HTR-8/SVneo (cell line): ENCODE measurements at places on chromosomes 5 and 9.

DNA sequence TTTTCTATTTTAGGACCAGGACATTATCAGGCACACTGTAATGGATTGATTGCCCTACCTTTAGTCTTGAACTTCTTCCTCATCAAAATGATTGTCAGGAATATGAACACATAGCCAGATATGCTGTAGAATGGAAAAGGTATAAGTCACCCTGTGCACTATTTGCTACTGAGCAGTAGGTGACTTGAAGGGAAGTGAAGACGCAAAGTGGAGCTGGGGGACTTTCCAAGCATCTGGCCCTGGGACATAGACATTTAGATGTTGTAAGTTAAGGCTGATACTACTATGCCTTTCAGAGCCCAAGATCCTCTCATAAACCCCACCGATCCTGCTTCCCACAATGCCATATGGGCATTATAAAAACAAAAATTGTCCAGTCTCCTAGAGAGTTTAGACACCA is 174.5 kb downstream of the DOCK8 start:
- DNase-seq: no peak

- DNase-seq: peak; percentile 24
Observed at GRCh38 chr5:118984602-118985001, 3.7 kb downstream of the DTWD2 start.

DNA sequence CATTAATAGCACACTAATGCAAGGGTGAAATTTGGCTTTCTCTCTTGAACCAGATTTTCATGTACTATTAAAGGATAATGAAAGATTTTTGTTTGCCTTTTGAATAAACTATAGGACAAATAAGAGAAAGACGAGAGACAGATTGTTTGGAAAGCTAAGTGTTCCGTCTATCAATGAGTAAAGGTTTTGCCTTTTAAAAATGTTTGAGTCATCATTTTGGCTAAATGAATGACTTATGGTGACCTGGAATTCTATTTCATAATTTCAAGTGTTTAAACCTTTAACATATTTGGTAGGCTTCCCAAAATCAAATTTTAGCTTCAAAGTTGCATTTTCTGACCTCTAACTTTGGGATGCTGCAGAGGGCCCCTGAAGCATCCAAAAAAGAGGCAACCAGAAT is 145.2 kb downstream of the SLC25A46 start:
- DNase-seq: no peak

GRCh38 chr5:135840959-135841358 is 6.5 kb downstream of the SLC25A48 start:
- DNase-seq: no peak

GRCh38 chr5:125044491-125045282 is 298.2 kb upstream of the ZNF608 start:
- DNase-seq: peak; percentile 7

- no peak for DNase-seq
Observed at GRCh38 chr9:9133526-9133925, 1333.9 kb upstream of the DMAC1 start.

DNA sequence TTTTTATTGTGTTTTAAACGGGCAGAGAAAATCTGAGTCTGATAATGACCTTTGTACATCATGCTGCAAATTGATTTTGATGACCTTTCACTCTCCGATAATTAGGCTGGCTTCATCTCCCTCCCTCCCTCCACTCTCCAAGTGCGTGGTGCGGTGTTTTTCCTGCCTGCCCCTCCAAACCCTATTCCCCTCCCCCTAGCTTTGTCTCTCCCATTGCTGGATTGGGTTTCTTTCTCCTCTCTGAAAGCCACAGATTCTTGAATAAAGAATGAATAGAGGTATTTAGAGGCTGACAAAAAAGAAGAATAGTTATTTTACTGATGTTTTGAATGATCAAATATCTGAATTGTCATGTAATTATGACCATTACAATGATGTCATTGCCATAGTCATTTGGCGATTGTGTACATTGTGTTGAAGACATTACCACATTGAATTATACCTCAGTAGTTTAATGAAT is 571.1 kb upstream of the ZNF608 start:
- no peak for DNase-seq

DNA sequence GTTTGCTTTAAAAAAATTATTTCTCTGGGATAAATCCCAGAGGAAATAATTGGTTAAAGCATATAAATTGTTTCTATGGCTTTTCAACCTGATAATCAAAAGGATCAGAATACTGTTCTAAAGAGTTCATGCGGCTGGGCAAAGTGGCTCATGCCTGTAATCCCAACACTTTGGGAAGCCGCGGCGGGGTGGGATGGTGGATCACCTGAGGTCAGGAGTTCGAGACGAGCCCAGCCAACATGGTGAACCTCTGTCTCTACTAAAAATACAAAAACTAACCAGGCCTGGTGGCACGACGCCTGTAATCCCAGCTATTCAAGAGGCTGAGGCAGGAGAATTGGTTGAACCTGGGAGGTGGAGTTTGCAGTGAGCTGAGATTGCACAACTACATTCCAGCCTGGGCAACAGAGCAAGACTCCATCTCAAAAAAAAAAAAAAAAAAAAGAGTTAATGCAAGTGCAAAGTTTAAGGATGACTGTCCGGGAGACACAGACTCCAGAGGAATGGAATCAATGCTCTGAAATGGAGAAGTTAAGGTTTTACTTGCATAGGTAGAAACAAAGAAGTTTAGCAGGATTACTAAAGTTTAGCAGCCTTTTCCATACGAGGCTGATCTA is 16.6 kb upstream of the GRHPR start:
- DNase-seq: no peak

DNA sequence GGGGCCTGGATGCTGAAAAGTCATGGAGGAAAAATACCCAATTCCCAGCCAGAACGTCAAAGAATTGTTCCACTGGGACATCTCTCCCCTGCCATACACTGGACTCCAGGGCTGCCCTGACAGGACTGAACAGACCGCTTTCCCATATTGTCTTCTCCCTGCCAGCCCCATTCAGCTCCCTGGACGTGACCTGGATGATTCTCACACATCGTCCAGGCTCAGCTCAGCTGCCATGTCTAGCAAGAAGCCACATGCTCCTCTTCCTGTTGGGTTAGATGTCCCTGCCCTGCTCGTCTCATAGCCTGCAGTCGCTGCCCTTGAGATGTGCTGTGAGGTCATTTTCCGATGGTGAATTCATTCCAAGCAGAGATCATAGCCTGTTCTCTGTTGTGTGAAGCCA is 37.4 kb downstream of the FOXI1 start:
- no peak for DNase-seq

DNA sequence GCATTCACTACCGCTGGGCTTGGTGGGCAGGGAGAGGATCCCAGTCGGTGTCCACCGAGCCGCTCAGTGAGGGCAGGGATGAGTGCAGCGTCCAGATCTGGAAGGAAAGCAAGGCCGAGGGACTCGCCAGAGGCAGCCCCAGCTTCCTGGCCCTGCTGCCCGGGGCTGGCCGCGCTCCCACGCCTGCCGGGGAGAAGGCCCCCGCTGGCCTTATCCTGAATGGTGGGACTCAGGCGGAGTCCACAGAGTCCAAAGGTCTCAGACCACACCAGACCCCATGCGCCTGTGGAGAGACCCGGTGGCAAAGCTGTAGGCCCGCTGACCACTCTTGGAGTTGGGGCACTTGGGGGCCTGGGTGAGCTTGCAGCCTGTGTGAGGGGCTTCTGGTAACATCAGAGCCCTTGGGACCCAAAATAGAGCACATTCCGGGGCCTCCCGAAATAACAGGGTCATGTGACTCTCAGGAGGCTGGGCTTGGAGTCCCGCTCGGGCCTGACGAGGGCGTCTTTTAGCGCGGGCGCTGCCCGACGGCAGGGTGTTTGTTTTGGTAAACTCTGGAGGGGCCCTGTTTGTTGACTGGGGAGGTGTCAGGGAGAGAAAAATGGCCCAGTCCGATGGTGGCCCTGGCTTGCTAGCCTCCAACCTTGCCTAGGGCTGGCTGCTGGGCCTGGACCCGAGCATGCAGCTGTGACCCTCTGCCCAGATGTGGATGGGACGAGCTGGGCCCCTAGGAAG is 2.8 kb downstream of the RXRA start:
- DNase-seq: no peak

DNA sequence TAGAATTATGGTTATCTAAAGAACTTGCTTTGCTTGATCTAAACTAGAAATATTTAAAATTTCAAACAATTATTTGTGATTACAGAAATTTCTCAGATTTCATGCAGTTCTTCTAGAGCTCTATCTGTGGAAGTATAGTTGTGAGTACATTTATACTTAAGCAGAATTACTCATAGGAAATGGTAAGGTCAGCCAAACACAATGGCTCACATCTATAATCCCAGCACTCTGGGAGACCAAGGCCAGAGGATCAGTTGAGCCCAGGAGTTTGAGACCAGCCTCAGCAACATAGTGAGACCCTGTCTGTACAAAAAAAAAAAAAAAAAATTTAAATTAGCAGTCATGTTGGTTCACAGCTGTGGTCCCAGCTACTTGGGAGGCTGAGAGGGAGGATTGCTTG is 71.0 kb downstream of the INVS start:
- DNase-seq: no peak

DNA sequence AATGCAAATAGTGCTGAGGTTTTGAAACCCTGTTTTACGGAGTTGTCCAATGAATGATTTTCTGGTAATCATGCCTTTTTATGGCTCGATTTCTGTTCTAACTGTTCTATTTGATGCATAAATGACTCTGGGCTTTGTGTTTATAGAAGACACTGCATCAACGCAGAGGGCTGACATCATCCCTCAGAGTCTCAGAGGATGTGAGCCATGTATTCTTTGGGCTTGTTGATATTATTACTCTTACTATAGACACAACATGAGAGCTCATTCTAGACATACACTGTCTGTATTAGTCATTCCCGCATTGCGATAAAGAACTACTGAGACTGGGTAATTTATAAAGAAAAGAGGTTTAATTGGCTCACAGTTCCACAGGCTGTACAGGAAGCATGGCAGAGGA is 31.6 kb downstream of the CDH6 start:
- DNase-seq: no peak

DNA sequence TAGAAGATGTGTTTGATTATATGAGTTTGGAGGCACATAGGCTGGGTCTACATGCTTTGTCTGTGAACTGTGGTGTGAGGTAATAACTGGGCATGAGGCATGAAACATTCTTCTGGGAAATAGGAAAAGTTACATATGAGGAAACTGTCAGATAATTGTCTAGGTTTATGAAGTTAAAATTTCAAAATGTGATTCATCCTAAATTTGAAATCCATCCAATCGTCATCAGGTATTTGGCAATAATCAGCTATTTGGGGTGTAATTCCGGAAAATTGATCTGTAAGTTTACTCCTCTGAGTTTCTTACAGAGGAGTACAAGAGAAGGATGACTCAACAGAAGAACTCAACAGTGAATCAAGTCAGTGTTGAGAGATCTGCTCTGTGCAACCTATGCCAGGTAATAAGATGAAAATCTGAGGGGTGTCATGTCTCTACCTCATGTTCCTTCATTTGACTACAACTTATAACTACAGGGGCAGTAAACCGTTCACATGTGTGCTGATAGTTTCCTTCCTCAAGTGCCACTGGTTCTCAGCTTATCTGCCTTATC is 1171.6 kb upstream of the CDH18 start:
- DNase-seq: no peak

DNA sequence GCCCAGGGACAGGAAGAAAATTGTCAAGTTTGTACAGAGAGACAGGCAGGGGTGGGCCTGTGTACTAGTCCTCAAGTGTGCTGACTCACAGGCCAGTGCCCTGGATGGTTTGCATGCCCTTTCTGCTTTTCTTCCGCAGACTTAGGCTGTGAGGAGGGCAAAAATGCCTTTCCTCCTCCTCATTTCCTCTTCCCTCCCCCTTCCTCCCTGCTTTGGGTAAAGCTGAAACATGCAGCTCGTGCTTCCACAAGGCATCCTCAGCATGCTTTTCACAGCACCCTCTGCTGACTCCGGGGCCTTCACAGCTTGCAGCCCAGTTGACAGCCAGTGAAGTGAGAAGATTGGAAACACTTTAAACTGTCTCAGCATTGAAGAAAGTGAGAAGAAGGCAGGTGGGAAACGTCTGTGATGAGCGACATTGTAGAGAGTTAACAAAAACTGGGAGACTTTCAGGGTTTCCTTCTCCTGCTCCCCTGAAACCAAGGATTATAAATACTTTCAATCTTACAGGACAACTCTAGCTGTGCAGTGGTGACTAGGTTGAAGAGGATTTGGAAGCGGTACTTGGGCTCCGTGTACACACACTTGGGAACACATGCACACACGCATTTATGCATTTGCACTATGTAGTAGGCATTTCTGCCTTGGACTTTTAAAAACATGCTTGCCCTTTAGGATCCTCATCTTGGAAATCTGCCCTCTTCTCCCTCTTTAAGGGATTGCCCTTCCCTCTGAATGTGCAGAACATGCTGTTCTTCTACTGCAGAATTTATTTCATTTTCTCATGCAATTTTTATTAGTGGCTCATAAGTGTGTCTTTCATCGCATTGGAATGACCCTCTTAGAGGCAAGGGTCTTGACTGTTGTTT is 138.8 kb downstream of the GRIA1 start:
- DNase-seq: peak; percentile 62

DNA sequence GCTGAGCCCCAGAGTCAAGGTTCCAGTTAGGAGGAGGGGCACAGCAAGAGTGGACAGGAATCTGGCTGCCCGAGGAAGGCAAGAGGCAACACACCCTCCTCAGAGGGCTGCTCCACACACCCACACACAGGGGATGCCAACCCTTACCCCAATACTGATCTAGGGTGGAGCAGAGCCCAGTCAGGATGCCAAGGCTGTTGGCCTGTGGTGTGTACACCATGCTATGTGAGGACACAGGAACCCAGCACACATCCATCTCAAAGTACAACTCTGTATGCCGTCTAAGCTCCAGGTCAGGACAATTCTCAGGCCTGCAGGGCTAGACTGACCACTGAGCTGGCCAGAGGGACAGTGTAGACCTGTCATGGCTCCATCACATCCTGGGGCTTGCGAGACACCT is 2.6 kb downstream of the SEPTIN8 start:
- DNase-seq: no peak

DNA sequence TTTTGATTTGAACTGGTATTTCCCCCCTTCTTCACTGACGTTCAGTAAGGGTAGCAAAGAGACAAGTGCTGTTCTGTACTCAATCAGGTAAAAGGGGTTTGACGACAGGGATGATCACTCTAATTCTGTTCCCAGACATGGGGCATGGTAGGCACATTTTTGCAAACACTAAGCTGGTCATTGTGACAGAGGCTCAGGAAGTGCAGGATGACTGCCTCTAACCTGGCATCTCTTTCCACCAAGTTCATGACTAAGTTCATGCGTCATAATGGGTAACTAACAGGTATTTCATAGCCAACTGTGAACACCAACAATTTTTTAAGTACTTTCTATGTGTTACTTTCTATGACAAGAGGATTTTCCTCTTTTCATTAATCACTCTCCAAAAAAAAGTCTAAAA is 166.5 kb downstream of the MAPKAP1 start:
- DNase-seq: no peak

DNA sequence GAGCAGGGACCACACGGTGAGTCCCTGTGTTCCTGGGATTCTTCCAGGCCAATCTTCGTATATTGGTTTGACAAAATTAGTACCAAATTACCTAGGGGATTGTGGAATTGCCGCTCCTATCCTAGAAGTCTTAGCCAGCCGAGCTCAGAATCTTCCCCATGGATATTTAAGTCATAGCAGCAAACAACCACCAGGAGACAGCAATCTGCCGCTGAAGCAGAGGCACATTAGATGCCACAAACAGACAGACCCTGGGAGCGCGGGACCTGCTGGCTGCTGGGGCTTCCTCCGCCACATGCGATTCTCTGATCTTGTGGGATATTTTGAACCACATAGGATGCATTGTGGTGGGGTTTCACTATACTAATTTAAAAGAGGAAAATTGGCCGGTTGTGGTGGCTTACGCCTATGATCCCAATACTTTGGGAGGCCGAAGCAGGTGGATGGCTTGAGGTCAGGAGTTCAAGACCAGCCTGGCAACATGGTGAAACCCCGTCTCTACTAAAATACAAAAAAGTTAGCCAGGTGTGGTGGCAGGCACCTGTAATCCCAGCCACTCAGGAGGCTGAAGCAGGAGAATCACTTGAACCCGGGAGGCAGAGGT is 31.7 kb upstream of the ZBTB43 start:
- DNase-seq: peak; percentile 21
